ENCODE measurements at places on chromosomes 1 and 21.

GRCh38 chr1:52264530-52265115 is 101.4 kb downstream of the CC2D1B start:
- DNase-seq: no peak

GRCh38 chr1:225481738-225482137 is 53.9 kb upstream of the LBR start:
- DNase-seq: no peak

GRCh38 chr1:41359211-41360073 is 1.8 kb upstream of the FOXO6 start:
- DNase-seq: no peak

- no peak for DNase-seq
Observed at GRCh38 chr1:228344631-228345072, 62.0 kb downstream of the TRIM11 start.

GRCh38 chr1:78009276-78009675 is 4.5 kb downstream of the DNAJB4 start:
- DNase-seq: no peak

GRCh38 chr1:66605419-66605997 is 71.6 kb downstream of the SGIP1 start:
- DNase-seq: no peak

- no peak for DNase-seq
Observed at GRCh38 chr1:190497565-190497964, 19.9 kb upstream of the BRINP3 start.

DNA sequence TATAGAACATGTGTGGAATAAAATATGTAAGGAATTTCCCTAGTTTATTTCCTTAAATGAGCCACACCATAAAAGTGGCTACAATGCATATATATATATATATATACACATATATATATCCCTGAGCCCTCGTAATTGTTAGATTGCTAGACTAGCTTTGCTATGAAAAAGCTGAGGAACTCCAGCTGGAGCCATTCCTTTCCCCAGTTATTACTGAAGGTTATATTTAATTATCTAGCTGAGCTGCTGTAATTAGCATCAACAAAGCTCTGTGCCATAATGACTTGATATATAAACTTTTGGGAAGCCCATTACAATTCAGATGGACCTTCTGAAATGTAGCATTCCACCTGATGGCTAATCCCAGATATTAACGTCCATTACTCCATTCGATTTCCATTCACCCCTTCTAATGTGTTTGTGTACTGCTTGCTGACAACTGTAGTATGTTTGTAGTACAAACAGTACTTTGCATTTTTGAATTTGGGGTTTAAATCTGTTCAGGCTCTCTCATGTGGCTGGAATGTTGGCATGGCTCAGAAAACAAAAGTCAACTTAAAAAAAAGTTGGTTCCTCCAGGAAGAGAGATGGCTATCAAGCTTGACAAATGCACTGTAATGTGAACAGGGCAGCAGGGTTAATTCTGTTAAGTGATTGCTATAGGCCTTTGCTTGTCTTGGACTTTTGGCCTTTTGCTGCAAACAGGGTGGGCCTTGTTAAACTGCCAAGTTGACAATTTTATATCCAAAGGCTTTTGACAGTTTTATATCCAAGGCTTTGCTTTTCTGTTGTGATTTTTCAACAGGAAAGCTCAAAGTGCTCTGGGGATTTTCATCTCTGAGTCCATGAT is 170.0 kb downstream of the LTN1 start:
- no peak for DNase-seq

GRCh38 chr1:243850202-243850451 is at the start of gene AKT3:
TSS of gene AKT3 (minus strand) at chr1:243850243. CDS start at chr1:243843170, 7,073 bp downstream.
- no peak for DNase-seq

DNA sequence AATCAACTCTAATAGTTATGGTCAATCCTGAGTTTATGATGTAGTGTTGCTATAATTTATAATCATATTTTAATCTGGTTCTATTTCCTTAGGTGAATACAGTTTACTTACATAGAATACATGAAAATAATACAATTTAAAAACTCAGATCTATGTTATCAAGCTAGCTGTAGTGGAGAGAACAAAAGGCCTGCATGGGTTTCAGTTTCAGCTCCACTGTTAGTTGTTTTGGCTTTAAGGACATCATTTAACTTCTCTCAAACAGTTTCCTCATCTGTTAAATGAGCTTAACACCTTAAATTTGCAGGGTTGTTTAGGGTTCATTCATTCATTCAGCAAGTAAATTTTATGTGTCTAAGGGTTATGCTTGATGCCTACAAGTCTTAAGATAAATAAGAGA is 98.4 kb upstream of the KIAA1614 start:
- no peak for DNase-seq

DNA sequence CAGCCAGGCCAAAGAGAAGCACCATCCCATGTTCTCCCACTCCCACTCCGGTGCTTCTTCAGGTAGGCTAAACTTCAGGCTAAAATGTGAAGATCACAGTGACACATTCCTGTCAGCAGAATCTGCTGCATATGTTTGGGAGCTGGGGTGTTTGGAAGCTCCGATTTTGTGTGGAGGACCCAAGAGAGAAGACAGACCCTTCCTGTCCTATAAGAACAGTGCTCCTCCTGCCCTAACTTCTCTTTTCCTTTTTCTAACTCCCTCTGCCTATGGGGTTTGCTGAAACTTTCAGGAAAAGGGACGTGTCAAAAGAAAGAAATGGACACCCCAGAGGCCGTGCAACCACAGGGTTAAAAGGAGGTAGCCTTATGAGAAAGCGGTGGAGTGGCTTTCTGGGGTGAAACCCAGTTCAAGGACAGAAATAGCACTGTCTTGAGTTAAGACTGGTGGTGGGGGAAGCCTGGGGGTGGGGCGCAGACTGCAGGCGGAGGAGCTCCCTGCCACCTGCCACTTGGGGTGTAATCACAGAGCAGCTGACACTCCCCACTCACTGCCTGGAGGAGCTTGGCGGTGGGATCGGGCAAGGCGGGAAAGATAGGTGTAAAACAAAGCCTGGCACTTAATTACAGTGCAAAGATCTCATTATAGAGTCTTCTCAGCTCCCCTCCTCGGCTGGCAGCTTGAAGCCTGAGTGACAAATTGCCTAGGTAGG is 645 bp upstream of the TLR5 start:
- no peak for DNase-seq

DNA sequence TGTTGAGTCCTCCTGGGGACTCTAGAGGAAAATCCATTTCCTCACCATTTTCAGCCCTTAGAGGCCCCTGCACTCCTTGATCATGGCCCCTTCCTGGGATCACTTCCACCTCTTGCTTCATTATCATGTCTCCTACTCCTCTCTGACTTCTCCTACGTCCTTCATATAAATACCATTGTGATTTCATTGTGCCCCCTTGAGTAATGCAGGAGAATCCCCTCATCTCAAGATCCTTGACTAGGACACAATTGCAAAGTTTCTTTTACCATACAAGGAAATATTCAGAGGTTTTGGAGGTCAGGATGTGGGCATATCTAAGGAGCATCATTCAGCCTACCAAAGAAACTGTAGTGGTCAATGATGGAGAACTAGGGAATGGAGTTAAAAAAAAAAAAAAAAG is 8.8 kb upstream of the GBP6 start:
- DNase-seq: no peak

- no peak for DNase-seq
Observed at GRCh38 chr1:17012775-17013490, 1.2 kb upstream of the ATP13A2 start.

DNA sequence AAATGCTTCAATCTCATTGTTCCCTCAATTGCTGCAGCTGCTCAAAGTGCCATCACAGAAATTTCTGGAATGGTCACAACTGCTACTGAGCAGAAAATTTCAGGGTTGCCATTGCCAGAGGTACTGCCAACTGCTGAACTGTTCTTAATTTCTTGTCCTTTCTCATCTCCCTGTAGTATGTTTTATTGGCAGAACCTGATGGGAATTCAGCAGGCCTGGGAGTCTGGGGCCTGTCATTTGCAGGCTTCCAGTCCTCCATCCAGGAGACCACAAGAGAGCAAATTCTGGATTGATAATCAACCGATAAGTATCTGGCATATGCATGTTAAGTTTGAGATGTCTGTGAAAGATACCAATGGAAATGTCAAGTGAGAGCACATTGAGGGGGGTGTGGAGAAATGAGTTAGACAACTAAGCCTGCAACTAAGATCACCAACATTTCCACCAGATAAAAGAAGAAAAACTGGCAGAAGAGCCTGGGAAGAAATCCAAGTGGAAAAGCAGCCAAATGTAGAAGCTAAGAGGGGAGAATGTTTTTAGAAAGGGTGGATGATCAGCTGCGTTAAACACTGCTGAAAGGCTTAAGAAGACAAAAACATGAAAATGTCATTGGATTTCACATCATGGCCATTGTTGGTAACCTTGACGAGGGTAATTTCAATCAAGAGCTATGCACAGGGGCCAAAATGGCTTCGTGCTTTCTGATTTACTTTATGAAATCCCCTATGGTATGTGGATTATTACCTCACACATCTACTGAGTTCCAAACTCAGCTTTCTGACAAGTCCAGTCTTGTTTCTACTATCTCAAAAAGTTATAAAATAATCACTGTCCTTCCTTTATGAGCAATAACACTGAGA is 648.1 kb downstream of the PLPP3 start:
- no peak for DNase-seq

GRCh38 chr1:43977376-43978263 is 1.4 kb upstream of the B4GALT2 start:
- no peak for DNase-seq

GRCh38 chr1:6464915-6465314 is 1.1 kb downstream of the TNFRSF25 start:
- no peak for DNase-seq

DNA sequence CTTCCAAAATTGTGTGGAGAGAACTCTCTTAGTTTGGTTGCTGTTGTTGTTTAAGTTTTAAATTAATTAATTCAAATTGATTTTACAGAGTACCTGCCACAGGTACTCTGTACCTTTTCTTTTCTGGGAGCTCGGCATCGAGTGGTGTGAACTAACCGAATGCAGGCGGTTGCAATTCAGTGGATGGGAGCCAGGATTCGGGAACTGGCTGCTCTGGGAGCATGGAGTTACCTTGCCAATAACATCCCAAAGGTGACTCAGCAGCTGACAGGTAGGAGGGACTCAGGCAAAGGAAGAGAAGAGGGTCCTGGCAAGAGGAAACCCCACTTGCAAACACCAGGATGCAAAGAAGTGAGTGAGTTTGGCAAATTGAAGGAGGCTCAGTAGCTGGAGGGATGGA is 24.7 kb upstream of the KANK4 start:
- DNase-seq: no peak

DNA sequence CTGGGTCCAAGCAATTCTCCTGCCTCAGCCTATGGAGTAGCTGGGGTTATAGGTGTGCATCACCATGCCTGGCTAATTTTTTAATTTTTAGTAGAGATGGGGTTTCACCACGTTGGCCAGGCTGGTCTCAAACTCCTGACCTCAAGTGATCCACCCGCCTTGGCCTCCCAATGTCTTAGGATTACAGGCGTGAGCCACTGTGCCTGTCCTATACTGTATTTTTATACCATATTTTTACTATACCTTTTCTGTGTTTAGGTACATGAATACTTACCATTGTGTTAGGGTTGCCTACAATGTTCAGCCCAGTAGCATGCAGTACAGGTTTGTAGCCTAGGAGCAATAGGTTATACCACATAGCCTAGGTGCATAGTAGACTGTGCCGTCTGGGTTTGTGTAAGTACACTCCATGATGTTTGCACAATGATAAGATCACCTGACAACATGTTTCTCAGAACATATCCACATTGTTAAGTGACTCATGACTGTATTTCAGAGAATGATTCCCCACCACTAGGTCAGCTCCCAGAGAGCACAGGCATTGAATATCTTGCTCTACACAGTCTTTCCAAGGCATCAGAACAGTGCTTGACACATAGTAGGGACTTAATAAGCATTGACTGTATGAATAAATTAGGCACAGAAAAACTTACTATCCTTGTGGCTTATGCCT is 6.0 kb upstream of the CITED4 start:
- no peak for DNase-seq

DNA sequence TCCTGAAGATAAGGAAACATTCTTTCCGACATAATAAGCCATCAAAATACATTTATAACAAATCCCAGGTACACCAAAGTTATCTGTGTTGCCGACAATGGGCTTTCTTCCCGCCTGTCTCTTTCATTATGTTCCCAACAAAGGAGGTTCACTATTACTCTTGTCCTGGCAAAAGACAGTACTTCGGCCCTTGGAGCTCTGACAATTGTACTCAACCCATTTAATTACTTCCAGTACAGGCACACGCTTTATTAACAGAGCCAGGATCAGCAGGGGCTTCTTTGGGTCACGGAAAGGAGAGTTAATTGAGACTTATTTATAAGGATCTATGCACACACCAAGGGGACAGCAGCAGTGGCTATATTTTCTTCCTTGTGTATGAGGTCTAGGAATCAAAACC is 46.6 kb upstream of the DUSP10 start:
- no peak for DNase-seq

GRCh38 chr1:94281361-94282142 is 44.2 kb upstream of the ARHGAP29 start:
- DNase-seq: no peak

DNA sequence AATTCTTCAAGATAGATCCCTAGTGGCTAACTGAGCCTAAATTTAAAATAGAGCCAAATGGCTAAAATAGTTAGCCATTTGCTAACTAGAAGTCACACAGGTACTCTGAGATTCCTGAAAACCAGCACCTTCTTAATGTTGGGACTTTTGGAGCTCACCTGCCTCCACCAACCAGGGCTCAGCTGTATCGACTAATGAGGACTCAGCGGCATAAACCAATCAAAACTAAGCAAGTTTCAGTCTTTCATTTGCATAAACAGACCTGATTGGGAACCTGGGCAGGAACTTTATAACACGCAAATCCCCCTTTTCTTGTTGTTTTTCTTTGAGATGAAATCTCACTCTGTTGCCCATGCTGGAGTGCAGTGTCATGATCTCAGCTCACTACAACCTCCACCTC is 28.5 kb downstream of the TNFRSF9 start:
- DNase-seq: no peak

DNA sequence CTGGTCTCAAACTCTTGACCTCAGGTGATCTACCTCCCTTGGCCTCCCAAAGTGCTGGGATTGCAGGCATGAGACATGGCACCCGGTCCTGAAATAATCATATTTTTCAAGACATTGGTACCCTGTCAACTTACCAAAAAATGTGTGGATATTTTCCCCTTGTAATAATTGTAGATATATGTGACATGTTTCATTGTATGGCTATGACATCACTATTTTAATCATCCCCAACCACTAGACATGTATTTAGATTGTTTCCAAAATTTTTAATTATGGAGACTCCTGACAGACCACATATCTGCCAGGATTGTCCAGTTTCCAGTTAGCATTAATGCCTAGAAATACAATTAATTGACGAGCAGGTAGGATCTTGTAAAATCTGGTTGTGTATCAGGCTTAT is 96.7 kb upstream of the NEGR1 start:
- DNase-seq: no peak

DNA sequence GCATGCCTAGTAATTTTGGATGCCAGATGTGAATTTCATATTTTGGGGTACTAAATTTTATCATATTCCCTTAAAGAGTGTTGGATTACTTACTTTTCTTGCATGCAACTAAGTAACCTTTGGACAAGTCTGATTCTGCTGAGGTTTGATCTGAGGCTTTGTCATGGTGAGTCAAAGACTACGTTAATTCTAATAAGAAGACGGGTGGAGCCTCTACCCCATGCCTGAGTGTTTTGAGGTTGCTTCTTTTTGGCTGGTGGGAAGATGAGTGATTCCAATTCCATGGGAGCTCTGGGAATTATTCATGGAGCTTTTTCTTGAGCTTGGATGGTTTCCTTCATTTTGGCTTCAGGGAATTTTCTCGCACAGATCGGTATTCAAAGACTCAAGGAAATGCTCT is 11.6 kb upstream of the PCP4 start:
- no peak for DNase-seq
